ENCODE measurements at places on chromosomes 16 and 17. TPM values are rescaled to one million over a fixed set of nuclear protein-coding genes. Genes with fewer than 3 reads are reported as not detected.

DNA sequence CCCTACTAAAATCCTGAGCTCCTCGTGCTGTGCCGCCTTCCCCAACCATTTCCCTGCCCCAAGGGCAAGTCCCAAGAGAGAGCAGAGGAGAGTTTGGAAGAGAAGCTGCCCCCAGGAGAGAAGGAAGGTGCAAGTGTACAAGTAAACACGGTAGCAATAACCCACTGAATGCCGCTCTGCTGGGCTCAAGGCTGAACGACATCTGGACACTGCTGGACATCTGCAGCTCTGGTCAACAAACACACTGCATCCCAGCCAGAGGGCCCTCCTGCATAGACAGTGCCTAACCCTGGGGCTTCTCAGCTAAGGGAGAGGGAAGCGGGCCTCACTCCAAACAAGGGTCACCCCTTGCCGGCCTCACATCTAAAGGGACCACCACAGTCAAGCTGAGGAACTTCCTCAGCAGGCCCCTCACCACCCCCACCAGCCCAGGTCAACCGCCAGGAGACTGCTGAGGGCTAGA is 12.7 kb downstream of the JUP start:
- DNase-seq = no peak

DNA sequence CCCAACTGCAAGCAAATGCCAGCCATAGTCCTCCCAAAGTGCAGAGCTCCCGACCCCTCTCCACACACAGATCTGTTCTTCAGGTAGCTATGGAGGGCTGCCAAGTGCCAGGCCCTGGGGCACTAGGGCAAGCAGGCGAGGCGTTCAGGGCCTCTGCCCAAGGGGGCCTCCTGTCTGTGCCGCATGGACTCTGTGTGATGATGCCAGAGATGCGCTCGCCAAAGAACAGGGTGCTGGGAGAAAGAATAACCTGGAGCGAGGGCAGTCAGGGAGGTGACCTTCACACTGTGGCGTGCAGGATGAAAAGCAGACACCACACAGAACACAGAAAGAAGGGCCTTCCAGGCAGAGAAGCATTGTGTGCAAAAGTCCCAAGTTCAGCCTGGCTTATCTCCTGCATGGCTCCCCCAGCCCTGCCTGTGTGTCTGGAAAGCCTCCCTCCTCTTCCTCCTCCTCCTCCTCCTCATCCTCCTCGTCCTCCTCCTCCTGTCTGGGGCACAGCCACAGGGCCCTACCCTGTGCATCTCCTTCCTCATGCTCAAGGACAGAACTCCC is 44.2 kb downstream of the PEMT start:
- DNase-seq = no peak

- peak; percentile 88 for DNase-seq
These were observed 84.9 kb downstream of the HS3ST2 start for GRCh38 chr16:22898874-22899348.

Gene OR3A2
- total RNA-seq = 0.26 TPM

DNA sequence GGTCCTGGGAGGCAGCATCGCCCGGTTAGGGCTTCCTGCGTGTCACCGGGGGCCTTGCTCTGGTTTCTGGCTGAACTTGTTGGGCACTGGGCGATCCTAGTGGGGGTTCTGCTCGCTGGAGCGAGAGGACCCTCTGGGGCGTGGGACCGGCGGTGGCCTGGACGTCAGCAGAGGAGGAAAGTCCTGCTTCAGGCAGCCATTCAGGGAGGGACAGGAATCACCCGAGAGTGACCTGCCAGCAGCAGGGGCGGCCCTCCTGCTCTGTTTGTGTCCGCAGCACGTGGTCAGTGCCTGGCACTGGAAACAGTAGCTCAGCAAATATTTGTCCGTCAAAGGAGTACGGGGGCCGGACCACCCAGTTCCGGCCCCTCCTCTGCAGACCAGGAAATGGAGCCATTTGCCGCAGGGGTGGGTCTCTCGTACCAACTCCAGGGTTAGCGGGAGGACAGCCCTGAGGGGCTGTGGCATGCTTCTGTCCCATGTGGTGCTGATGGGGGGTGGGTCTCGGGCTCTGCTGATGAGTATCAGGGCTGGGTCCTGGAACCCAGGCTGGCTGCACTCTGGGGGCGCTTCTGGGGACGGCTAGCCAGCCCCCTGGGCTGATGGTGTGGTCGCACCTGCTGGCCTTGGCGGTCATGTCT is 48.3 kb downstream of the BAIAP2 start:
- DNase-seq = no peak

Gene ATP1B2
- 0.14 TPM for total RNA-seq

GRCh38 chr16:72884037-72884436 is 163.9 kb downstream of the ZFHX3 start:
- no peak for DNase-seq

DNA sequence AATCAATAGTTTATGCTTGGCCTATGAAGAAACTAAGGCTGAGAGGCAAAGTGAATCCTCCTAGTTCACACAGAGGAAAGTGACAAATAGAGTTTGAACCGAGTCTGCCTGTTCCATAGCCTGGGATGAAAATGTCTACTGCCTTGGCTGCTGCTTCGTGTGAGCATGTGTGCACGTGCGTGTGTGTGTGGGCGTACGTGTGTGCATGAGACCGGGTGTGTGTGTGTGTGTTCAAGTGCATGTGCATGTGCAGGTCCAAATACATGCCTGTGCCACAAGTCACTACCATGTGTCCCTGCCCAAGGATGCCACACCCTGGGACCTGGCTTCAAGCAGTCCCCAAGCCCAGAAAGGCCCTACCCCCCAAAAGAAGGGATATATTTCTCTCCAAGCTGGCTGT is 13.6 kb downstream of the SEZ6 start:
- DNase-seq = no peak

DNA sequence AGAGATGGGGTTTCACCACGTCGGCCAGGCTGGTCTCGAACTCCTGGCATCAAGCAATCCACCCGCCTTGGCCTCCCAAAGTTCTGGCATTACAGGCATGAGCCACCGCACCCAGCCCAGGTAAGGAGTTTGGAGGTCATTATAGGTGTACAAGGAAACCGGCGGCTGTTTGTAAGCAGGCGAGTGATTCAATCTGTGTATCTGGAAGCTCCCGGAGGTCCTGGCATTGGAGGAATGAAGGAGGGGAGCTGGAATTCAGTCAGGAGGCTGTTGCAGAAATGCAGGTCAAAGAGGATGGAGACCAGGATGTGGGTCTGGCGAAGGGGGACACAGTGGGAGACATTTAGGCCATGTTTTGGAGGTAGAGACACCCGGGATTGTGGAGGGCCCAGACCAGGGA is 18.8 kb downstream of the CDC42EP4 start:
- no peak for DNase-seq

Gene TSNAXIP1
- total RNA-seq = 0.65 TPM

DNA sequence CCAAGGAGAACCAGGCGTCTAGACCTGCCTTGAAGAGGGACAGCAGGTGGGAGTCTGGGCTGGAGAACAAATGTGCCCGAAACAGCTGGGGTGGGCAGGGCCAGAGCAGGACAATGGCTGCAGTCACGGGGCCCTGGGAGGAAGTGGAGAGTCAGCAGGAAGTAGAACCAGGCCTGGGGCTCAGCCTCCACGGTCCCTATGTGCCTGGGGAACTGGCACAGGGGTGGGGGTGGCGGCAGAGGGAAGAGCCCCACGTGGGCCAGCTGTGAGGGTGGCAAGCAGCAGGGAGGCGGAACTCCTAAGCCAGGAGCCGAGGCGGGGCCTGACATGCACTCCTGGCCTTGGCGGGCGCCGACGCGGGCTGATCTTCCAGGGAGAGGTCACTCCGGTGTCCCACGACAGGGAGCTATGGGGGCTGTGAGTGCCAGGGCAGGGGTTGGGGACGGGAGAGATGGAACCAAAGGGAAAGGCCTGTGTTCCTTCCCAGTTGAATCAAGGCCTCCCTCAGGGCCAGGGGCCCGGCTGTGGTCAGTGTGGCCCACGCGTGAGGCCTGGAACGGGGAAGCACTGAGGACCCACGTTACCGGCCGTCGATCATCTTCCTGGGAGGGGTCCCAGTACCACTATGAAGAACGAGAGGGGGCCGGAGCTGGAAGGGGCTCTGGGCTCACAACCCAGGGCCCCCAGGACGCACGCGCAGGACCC is 42.7 kb downstream of the TIMM22 start:
- DNase-seq = no peak

GRCh38 chr17:74758848-74759168 is 10.4 kb downstream of the NHERF1 start:
- DNase-seq = peak; percentile 72

GRCh38 chr17:29005936-29006511 is at the start of gene SEZ6:
Gene SEZ6 (minus strand): TSS chr17:29006033. CDS start chr17:29005869, 164 bp downstream.
- DNase-seq = peak; percentile 93

GRCh38 chr17:47945529-47946508 is 4.4 kb downstream of the PNPO start:
- no peak for DNase-seq

Gene SLC35G6
- not detected for total RNA-seq

DNA sequence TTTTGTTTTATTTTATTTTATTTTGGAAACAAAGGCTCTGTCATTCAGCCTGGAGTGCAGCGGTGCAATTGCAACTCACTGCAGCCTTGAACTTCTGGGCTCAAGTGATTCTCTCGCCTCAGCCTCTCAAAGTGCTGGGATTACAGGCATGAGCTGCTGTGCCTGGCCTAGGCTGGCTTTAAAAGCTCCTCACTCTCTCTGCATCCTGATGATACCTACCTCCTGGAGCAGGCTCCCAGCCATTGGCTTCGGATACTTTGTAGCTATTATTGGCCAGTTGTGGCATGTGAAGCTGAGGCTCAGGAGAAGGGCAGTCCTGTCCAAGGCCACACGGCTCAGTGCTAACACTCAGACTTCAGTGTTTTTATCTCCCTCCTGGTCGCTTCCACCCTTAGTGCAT is 158.0 kb downstream of the SEC14L1 start:
- DNase-seq = no peak

- DNase-seq = no peak
These were observed 1.3 kb upstream of the CENPV start for GRCh38 chr17:16354585-16354984.

Gene BICDL2
- total RNA-seq = 0.63 TPM

DNA sequence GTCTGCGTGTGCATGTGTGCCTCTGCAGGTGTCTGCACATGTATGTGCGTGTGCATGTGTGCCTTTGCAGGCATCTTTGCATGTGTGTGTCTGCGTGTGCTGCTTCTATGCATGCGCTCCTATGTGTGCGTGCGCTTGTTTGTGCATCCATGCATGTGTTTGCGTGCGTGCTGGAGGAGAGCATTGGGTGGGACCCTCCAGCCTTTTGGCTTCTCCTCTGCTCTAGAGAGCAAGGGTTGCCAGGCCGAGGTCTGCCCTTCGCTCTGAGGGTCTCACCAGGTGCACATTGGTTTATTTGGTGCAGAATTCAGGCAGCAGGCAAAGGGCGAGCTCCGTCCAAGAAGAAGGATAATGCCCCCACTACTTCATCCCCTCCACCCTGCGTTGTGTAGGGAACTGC is 1.1 kb upstream of the RAB40B start:
- no peak for DNase-seq

- DNase-seq = no peak
These were observed 5.7 kb downstream of the CENPX start for GRCh38 chr17:82016875-82017459.

- DNase-seq = no peak
These were observed 6.9 kb downstream of the RGS9 start for GRCh38 chr17:65143889-65144604.

Gene CCL16
- not detected for total RNA-seq

GRCh38 chr17:60164697-60165096 is 14.9 kb downstream of the CA4 start:
- no peak for DNase-seq
